ENCODE measurements at places on chromosomes 1 and 21.

GRCh38 chr1:150621497-150622302, 7.7 kb downstream of the ENSA start:
- no peak overlapping the region for H3K4me3 ChIP-seq
- peak; percentile 48 for DNase-seq
- H3K27me3 ChIP-seq: no peaks in the 10 kb centered on the region
- H3K27ac ChIP-seq: no peak overlapping the region
- H3K36me3 ChIP-seq: peaks cover 50% of the 10 kb centered on the region

DNA sequence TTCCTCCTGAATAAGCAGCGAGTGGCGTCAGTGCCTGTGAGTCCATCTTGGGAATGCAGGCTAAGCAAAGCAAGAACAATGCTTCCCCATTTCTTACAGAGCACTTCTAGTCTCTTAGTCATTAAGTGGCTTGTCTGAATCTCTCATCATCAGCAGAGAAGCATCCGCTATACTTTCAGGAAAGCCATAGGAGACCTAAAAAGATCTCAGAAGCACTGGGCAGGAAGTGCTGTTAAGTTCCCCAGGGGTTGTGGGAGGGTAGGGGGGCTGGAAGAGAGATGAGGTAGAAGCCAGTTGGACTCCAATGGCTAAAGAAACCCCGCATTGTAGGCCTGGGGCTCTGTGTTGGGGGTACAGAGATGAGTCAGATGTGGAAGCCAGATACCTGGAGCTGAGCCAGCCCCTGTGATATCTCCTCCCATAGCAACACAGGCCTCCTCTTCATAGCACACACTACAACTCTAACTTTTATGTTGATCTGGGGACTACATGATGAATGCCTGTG, 44.9 kb downstream of the SYT6 start:
- DNase-seq: no peak
- no peaks in the 10 kb centered on the region for H3K27me3 ChIP-seq
- no peak overlapping the region for H3K4me3 ChIP-seq
- H3K36me3 ChIP-seq: no peaks in the 10 kb centered on the region
- no peaks in the 10 kb centered on the region for H3K4me1 ChIP-seq

DNA sequence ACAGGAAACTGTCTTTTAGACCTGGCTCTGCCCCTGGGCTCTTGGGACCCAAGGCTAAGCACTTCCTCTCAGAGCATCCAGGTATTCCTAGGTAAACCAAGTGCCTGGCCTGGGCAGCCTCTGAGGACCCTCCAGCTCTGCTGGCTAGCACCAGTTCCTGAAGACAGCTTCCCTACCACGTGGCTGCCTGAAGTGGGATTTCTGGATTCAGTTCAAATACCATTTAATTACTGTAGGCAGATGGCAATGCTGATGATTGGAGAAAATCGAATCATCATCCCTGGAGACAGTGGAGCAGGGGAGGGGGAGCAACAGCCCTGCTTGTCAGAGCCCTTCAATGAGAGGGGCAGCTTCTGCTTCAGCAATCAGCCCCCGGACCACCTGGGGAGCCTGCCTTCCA, 11.9 kb downstream of the KIF21B start:
- no peak overlapping the region for H3K4me3 ChIP-seq
- no peaks in the 10 kb centered on the region for H3K36me3 ChIP-seq
- H3K4me1 ChIP-seq: peaks cover 8% of the 10 kb centered on the region
- H3K27me3 ChIP-seq: peaks cover 25% of the 10 kb centered on the region
- DNase-seq: no peak

- DNase-seq: no peak
- no peak overlapping the region for H3K4me3 ChIP-seq
- no peak overlapping the region for H3K27ac ChIP-seq
Observed at GRCh38 chr1:24250224-24250623, 63.1 kb upstream of the IFNLR1 start.

- H3K27ac ChIP-seq: no peak overlapping the region
- H3K27me3 ChIP-seq: no peaks in the 10 kb centered on the region
- no peak overlapping the region for H3K4me3 ChIP-seq
- H3K4me1 ChIP-seq: no peaks in the 10 kb centered on the region
- no peak for DNase-seq
- peaks cover 19% of the 10 kb centered on the region for H3K36me3 ChIP-seq
Observed at GRCh38 chr21:31682620-31683019, 23.1 kb downstream of the SOD1 start.

- no peak overlapping the region for H3K4me3 ChIP-seq
- DNase-seq: no peak
- no peaks in the 10 kb centered on the region for H3K27me3 ChIP-seq
- no peak overlapping the region for H3K27ac ChIP-seq
Observed at GRCh38 chr1:112770724-112771123, 55.6 kb upstream of the PPM1J start.

GRCh38 chr1:153422450-153423068, 6.2 kb downstream of the S100A7A start:
- H3K4me3 ChIP-seq: no peak overlapping the region
- H3K27ac ChIP-seq: no peak overlapping the region
- peak; percentile 34 for DNase-seq

DNA sequence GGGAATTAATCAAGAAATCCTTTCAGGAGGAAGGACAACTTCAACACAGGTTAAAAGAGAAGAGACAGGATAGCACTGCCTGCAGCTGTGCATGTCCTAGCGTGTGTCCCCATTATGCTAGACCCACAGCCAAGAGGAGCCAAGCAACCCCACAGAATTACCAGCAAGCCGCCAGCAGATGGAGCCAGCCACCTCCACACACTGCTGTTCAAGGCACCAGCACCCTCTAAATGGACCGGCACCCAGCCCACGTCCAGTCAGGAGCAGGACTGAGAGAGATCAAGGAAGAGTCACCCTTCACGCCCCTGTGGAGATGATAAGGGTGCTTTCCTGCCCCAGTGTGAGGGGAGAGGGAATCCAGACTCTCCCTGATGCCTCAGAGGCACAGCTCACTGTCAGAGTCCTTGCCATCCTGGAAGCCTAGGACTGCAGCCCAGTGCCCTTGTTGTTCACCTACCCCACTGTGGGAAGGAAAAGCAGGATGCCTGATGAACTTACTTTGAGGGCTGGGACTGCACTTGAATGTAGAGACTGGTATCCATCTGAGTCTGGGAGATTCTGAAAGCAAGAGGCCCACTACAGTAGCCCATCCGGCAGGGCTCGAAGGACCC, 37.1 kb upstream of the CTTNBP2NL start:
- DNase-seq: peak; percentile 30
- H3K36me3 ChIP-seq: no peaks in the 10 kb centered on the region
- H3K27me3 ChIP-seq: no peaks in the 10 kb centered on the region
- H3K4me3 ChIP-seq: no peak overlapping the region
- peaks cover 16% of the 10 kb centered on the region for H3K4me1 ChIP-seq
- no peak overlapping the region for H3K27ac ChIP-seq

DNA sequence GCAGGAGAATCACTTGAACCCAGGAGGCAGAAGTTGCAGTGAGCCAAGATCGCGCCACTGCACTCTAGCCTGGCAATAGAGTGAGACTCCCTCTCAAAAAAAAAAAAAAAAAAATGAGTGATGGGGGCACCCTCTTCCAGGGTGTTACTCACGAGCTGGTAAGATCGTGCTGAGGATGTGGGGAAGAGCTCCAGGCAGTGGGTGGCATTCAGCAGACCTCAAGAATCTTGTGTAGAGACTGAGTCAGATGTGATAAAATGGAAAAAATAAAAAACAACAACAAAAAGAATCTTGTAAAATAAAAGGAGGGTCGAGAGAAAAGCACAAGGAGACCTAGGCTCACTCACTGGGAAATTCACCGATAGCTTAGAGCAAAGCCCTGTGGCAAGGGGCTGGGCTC, 38.5 kb downstream of the EPHA2 start:
- no peak overlapping the region for H3K27ac ChIP-seq
- DNase-seq: no peak
- H3K4me3 ChIP-seq: no peak overlapping the region
- H3K36me3 ChIP-seq: no peaks in the 10 kb centered on the region

DNA sequence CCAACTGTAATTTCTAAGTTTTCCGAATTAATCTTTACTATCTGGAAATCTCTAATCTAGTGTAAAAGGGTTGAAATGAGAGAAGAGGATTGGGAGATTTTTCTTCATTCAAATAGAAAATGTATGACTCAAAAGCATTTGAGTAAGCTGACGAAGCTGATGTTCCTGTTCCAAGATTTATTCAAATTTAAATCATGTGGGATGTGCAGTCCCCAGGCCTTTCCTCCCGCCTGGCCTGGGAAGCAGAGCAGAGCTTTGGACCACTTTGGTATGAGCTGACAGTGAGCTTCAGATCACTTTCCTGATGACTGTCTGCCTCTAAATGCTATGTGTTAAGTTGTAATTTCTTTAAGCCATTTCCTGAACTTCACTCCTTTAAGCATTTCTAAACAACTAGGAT, 192.0 kb downstream of the DHRS3 start:
- DNase-seq: no peak
- peaks cover 25% of the 10 kb centered on the region for H3K4me1 ChIP-seq
- H3K27ac ChIP-seq: no peak overlapping the region
- H3K4me3 ChIP-seq: no peak overlapping the region

DNA sequence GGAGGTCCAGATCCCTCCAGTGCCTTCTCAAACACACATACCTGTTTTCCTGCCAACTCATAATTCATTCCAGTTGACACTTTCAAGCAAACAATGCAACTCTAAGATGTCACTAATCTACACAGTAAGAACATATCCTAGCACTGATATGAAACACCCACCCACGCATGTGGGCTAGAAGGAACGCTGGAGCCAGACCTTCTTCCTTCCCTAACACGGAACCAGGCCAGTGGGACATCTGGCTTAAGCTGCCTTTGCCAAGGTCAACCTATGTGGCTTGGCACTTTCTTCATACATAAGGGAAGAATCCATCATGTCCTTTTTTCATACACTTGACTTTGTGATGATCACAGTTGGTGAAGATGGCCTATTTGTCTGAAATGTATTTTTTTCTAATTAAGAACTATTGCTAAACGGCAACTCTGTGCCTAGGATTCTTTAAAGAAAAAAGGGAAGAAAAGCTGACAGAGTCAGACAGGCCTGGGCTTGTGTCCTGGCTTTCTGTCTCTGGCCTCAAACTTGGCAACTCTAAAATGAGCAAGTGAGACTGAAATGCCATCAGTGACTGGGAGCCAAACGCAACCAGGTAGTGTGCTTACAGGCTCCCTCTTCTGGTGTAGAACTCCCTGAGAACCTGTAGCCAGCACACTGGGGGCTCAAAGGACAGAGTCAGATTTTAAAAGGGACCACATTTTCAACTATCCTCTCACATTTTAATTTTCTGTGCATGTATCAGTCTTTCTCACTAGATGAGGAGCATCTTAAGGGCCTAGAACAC, 92.6 kb upstream of the BEND5 start:
- H3K4me3 ChIP-seq: no peak overlapping the region
- H3K27ac ChIP-seq: no peak overlapping the region
- H3K36me3 ChIP-seq: no peaks in the 10 kb centered on the region
- DNase-seq: peak; percentile 3
- H3K27me3 ChIP-seq: no peaks in the 10 kb centered on the region

DNA sequence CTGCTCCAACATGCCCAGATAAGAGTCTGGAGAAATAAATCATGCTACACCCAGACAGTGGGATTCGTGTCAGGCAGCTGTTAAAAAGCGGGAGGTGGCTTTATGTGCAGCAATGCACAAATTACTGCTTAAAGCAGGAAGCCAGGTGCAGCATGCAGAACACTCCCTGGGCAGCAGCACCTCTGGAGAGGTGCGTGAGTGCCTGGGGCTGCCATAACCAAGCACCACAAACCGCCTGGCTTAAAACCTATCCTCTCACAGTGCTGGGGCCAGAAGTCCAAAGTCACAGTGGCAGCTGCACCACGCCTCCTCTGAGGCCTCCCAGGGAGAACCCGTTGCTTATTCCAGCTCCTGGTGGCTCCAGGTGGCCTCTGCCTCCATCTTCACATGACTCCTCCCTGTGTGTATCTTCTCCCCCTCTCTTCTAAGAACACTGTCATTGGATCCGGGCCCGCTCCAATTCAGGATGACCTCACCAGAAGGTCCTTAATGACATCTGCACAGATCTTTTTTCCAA, 115.6 kb downstream of the SIK1 start:
- no peak overlapping the region for H3K4me3 ChIP-seq
- H3K27me3 ChIP-seq: no peaks in the 10 kb centered on the region
- peaks cover 55% of the 10 kb centered on the region for H3K4me1 ChIP-seq
- no peaks in the 10 kb centered on the region for H3K36me3 ChIP-seq

DNA sequence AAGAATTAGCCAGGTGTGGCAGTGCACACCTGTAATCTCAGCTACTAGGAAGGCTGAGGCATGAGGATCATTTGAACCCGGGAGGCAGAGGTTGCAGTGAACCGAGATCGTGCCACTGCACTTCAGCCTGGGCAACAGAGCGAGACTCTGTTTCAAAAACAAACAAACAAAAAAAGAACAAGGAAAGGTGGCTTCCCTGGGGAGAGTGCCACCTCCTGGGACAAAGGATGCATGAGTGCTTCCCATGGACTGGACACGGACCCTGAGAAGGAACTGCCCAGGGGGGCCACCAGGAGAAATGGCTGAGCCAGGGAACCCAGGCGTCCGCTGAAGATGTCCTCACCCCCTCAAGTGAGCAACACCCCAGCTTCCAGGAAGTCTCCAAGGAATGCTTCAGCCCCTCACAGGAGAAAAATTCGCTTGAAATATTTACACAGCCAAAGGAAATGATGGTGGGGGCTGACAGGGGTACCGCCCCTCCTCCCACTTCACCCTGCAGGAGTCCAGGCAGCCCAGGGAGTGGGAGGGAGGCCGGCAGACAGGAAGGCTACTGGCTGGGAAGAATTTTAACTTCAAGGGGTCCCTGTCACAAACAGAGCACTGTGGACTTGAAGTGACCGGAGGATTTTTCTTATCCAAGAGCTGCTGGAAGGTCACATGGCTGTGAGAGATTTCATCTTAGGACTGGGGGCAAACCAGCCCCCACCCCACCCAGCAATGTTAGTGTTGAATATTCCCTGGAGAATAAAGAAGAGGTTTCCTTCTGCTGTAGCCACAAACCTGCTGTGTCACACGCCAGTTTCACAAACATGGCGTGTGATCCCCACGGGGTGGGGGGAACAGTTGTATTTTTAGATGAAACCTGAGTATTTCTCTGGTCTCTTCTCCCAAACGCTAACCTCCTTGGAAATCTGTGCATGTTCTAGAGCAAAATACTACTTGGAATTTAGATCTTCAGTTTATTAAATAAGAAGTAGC, 90.8 kb upstream of the SLC25A33 start:
- H3K4me3 ChIP-seq: peak overlapping the region; percentile 21
- no peaks in the 10 kb centered on the region for H3K27me3 ChIP-seq
- no peaks in the 10 kb centered on the region for H3K36me3 ChIP-seq
- H3K4me1 ChIP-seq: peaks cover 80% of the 10 kb centered on the region

- no peaks in the 10 kb centered on the region for H3K36me3 ChIP-seq
- H3K27me3 ChIP-seq: peaks cover 12% of the 10 kb centered on the region
- peaks cover 35% of the 10 kb centered on the region for H3K4me1 ChIP-seq
- DNase-seq: no peak
Observed at GRCh38 chr1:119808491-119808890, 2.8 kb downstream of the REG4 start.

- H3K4me3 ChIP-seq: no peak overlapping the region
- no peak overlapping the region for H3K27ac ChIP-seq
- no peaks in the 10 kb centered on the region for H3K36me3 ChIP-seq
Observed at GRCh38 chr1:153081736-153082135, 10.3 kb upstream of the SPRR2B start.
